ENCODE measurements at places on chromosomes 3 and 15. TPM values are rescaled to one million over a fixed set of nuclear protein-coding genes. Genes with fewer than 3 reads are reported as not detected.

The CILP gene
- total RNA-seq: 2.8 TPM

The C3orf18 gene
- total RNA-seq: 10.0 TPM

The TMOD2 gene
- total RNA-seq: 10.5 TPM

The ADGRG7 gene
- not detected for total RNA-seq

The SCN5A gene
- total RNA-seq: 0.35 TPM

The EFCAB12 gene
- total RNA-seq: 0.12 TPM

The CIDEC gene
- total RNA-seq: 92.0 TPM

The GASK1A gene
- total RNA-seq: 0.47 TPM

The NTRK3 gene
- total RNA-seq: not detected

The MITF gene
- total RNA-seq: 1.2 TPM

The CCNB2 gene
- total RNA-seq: 4.9 TPM

The FOXL2NB gene
- not detected for total RNA-seq

The TMEM202 gene
- total RNA-seq: not detected

The BUB1B gene
- total RNA-seq: 1.4 TPM

The OCA2 gene
- not detected for total RNA-seq

The RPUSD3 gene
- total RNA-seq: 46.4 TPM

The GNB4 gene
- total RNA-seq: 30.2 TPM

The DOCK3 gene
- total RNA-seq: under 0.01 TPM

The BDH1 gene
- total RNA-seq: 3.0 TPM

The MESP2 gene
- total RNA-seq: 0.23 TPM

The CCDC54 gene
- total RNA-seq: not detected

The GPR62 gene
- total RNA-seq: not detected

The LRRK1 gene
- total RNA-seq: 9.0 TPM

The KLF15 gene
- total RNA-seq: 28.6 TPM

The ABI3BP gene
- 6.8 TPM for total RNA-seq

The GPR160 gene
- total RNA-seq: 0.09 TPM

The STAC gene
- total RNA-seq: 2.1 TPM

The ESYT3 gene
- total RNA-seq: 1.4 TPM

The HACD2 gene
- 31.7 TPM for total RNA-seq

The ARPC4 gene
- total RNA-seq: 111 TPM

The ERC2 gene
- total RNA-seq: not detected

The ADAMTSL3 gene
- 4.2 TPM for total RNA-seq

The CHDH gene
- under 0.01 TPM for total RNA-seq

The NXPE3 gene
- 14.0 TPM for total RNA-seq

The PRR20G gene
- not detected for total RNA-seq

The NEIL1 gene
- total RNA-seq: 2.6 TPM

The CFAP44 gene
- 2.2 TPM for total RNA-seq

The SKIC8 gene
- total RNA-seq: 36.1 TPM

The RAD51 gene
- total RNA-seq: 1.2 TPM

The P2RY12 gene
- 1.1 TPM for total RNA-seq

The CHRD gene
- total RNA-seq: 1.5 TPM

The ARL6 gene
- 5.1 TPM for total RNA-seq

The GMNC gene
- total RNA-seq: not detected

The TNFSF10 gene
- not detected for total RNA-seq

The CLSTN2 gene
- 0.58 TPM for total RNA-seq

The GAP43 gene
- under 0.01 TPM for total RNA-seq

The LIPC gene
- total RNA-seq: 0.43 TPM

The CHRNA3 gene
- total RNA-seq: not detected
